ENCODE measurements at places on chromosomes 4 and X.

DNA sequence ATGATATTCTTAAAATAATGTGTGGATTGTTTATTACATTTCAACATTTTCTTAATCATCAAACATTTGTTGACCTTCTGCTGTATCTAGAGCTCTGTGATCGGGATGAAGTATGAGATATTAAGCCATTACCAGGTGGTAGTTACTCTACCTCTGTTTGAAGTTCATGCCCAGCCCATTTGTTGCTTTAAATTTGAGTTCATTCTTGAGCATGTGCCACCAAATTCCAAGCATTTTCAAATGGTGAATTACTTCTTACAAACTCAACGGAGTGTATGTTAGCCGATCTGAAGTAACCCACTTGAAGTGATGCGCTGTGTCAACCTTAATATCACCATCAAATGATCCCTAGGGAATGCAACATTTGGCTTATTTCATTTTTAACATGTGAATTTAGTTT, 7.3 kb upstream of the DTHD1 start:
- DNase-seq, result no peak

GRCh38 chrX:116781926-116782325, 319.1 kb upstream of the CT83 start:
- no peak for DNase-seq

DNA sequence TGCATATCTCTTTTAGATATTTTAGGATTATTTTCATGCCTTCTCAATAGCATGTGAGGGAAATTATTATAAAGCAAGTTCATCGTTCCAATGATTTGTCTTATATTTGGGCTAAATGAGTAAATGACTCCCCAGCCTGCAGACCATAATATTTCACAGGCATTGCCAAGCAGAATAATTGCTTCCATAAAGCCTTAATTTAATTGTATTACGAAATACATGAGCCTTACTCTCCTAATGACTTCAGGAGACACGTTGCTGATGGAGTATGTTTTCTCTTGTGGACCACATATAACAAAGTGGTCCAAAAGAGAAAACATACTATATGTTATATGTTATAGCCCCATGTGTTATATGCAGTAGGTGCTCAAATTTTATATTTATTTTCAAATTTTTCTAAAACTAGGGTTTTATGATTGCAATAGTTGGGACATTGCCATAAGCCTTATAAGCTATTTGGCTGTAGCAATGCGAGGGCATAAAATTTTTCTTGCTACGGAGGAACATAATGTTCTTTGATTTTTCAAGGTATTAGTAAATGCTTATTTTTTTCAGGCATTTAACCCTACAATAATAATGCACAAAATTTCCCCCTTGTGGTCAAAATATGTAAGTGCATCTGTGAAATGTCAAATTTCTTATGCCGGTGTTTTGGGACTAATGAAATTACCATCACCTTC, 26.2 kb upstream of the TMPRSS11D start:
- no peak for DNase-seq

DNA sequence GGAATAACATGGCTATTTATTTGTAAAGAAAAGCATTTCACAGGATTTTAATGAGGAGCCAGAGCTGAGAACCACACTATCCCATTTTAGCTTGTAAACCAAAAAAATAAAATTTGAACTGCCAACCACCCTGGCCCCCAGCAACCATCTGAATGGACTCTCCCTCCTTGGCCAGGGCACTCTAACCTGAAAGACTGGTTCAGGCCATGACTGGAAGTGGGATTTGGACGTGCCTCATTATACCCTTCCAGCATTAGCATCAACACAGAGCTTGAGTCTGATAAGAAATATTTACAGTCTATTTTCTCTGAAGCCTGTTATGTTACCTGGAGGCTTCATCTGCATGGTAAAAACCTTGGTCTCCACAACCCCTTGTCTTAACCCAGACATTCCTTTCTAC, 30.0 kb downstream of the METAP1 start:
- DNase-seq, result no peak

- DNase-seq, result peak; percentile 58
These were observed 581.4 kb upstream of the DIPK2B start for GRCh38 chrX:45781901-45782553.

GRCh38 chrX:49166914-49167739, 4.6 kb downstream of the MAGIX start:
- DNase-seq, result no peak

- DNase-seq, result peak; percentile 82
These were observed 410 bp upstream of the AMER1 start for GRCh38 chrX:64205735-64206501.

DNA sequence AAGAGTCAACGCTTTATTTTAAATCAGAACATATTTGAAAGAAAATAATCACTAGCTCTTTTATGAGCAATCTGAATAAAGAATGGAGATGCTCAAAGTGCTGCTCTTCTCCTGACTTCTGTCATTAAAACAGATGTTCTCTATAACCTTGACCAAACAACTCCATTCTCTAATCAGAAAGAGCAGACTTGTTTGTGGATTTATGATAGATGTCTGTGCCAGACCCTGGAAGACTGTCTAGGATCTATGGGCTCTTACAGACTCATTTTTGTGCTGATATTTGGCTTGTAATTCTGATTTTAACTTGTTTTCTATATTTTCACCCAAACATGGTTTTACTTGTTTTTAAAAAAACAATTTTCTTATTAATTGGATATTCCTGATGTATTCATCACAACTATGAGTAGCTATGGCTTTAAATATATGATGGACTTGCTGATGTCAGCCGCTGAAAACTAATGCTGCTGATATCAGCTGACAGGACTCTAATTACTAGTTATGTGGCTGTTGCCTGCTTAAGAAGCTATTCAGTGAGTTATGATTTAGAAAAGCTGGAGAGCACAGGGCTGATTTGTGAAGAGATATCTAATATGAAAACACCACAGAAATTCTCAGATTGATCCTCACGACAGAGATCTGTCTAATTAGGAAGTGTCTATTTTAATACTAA, 31.6 kb upstream of the MAML3 start:
- DNase-seq, result peak; percentile 64

- DNase-seq, result no peak
These were observed 38.9 kb downstream of the FNIP2 start for GRCh38 chr4:158807691-158808090.

- DNase-seq, result no peak
These were observed 210.8 kb downstream of the ARHGAP10 start for GRCh38 chr4:147942729-147943128.

DNA sequence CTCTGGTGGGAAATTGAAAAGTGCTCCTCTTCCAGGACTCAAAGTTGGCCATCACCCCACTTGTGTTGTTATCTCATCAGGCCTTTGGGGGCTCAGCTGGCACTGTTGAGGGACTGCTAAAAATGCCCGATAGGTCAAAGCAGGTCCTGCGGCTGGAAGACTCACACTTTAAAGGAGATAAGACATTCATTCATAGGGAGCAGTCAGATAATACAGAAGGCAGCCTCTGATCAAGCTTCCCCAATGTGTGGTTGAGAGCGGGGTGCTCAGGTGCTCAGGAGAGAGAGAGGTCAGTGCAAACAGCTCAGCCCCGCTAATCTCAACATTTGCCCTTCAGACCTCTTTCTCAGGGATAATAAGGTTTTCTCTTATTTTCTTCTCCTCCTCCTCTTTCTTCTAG, 70.3 kb downstream of the TMEM154 start:
- DNase-seq, result no peak

DNA sequence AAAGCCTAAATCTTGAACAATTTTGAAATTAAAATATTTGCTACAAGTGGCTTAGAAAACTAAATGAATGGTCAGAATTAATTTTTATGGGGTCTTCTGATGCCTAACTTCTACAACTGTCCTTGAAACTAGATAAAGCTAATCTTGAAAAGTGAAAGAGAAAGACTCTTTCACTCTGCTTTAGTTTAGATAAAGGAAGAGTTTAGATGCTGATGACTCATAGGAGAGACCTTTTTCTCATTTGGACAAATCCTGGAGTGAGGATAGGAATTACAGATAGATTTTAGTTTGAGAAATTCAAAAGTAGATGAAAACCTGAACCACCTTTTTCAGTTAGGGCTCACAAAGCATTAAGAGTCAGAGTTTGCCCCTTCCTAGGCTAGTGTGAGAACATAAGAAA, 342.3 kb upstream of the GRID2 start:
- DNase-seq, result no peak

DNA sequence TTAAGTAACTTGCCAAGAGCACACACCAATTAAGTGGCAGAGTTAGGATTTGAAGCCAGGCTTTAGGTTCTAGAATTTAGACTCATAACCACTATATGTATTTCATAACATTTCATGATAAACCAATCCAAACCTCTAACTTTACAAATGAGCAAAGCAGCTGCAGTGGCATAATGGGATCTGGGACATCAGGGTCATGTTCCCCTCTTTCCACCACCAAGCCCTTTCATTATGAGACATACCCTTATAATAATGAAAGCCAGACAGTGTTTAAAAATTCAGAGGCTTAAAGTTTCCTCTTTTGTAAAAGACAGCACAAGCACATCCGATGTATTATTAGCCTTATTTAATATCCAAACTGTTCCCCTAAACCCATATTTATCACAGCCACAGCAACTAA, 28.3 kb upstream of the AMELX start:
- no peak for DNase-seq

- no peak for DNase-seq
These were observed 45.6 kb downstream of the SPATA4 start for GRCh38 chr4:176149680-176150355.

- DNase-seq, result no peak
These were observed 56.3 kb upstream of the NAP1L5 start for GRCh38 chr4:88753658-88754571.

DNA sequence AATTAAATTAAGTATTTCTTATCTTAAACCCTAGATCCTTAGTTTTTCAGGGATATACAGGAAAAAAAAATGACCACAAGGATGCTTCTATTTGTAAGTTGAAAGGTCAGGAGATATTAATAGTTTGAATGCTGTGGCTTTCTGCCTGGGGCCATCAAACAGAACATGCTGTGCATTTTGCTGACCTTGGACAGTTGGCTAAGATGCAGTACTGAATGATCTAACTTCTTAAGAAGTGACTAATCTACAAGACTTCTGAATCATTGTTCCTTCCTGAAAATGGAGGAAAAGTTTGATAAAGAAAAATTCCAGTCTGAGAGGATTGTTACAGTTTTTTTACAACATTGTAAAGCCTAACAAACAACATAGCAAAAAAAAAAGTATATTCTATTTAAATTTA, 237.8 kb upstream of the JADE1 start:
- DNase-seq, result no peak

GRCh38 chrX:17499512-17499911, 124.5 kb downstream of the NHS start:
- no peak for DNase-seq

GRCh38 chr4:1968686-1969295, 40.0 kb downstream of the NELFA start:
- no peak for DNase-seq

GRCh38 chrX:113804819-113805218, 779.1 kb upstream of the HTR2C start:
- DNase-seq, result no peak

GRCh38 chrX:2903366-2903765, 25.8 kb downstream of the ARSD start:
- DNase-seq, result no peak

DNA sequence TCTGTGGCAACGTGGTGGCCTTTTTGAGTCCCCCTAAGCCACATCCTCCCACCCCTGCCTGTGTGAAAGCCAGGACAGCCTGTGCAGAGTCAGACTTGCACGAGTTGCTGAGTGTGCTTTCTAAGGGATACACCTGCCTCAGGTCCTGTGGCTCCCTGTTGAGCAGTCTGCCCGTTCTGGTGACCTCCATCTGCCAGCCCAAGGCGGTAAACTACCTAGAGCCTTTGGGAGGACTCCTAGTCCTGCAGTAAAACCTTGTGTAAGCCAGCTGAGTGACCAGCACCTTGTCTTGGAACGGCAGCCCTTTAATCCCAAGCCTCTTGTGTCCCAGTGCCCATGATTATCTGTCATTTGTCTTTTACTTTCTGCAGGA, 69.3 kb downstream of the NBDY start:
- no peak for DNase-seq

All from NCI-H1417 (cell line).